ENCODE measurements at places on chromosomes 7 and 10.

- DNase-seq = no peak
Measured at GRCh38 chr10:653991-654646, 35.3 kb downstream of the DIP2C start.

DNA sequence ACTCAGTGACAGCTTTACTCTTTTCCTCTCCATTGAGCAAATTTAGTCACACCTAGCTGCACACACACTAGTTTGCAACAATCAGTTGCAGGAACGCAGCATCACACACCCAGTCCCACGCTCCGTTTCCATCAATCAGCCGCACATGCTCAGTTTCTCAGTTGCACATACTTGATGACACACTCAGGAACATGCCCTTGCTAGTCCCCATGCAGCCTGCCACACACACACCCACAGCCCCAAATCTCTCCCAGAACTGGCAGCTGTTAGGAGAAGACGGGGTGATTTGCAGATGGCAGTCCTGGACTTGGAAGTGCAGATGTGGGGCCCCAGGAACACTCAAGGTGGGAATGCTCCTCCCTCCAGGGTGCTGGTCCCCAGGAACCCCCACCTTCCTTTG, 7.7 kb downstream of the LBX1 start:
- DNase-seq = no peak

DNA sequence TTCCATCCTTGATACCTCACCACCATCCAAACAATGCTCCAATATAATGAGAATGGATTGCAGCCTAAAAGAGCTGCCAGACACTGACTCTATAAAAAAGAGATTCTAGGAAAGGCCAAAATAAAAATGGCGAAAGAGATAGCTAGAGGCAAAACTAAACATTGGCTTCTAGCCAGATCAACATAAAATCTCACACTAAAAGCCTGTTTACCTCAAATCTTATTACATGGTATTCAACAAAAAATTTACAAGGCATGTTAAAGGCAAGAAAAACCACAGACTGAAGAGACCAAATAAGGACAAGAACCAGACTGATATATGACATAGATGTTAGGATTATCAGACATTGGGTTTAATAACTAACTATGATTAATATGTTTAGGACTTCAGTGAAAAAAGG, 1127.0 kb downstream of the DNAJB9 start:
- no peak for DNase-seq

GRCh38 chr10:8840356-8840755, 785.9 kb downstream of the GATA3 start:
- peak; percentile 53 for DNase-seq

- no peak for DNase-seq
Measured at GRCh38 chr7:81925530-81925929, 155.7 kb upstream of the HGF start.

GRCh38 chr10:13913897-13914296, 327.1 kb downstream of the PRPF18 start:
- DNase-seq = no peak

- no peak for DNase-seq
Measured at GRCh38 chr10:21052709-21053104, 155.6 kb upstream of the NEBL start.

DNA sequence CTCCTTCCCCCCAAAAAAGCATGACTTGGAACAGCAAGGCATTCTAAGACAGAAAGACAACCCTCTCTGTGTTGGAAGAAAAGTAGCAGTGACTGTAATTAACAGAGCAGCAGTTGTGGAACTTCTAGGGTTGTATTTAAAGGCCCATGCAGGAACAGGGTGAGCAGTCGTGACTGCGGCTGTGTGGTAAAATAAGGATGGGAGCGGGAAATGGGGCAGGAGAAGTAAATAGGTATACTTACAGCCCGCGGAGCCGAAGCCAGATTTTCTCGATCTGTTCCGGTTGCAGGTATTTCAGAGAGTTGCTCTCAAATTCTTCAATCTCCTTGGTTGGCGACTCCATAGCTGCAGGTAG, 179 bp downstream of the PDE1C start:
- DNase-seq = no peak

- DNase-seq = no peak
Measured at GRCh38 chr10:3469639-3470020, 297.0 kb upstream of the PITRM1 start.

- DNase-seq = no peak
Measured at GRCh38 chr10:1664333-1664964, 72.9 kb downstream of the ADARB2 start.

GRCh38 chr10:101644002-101644401, 51.0 kb downstream of the FBXW4 start:
- DNase-seq = peak; percentile 82

GRCh38 chr10:85648279-85648754, 718.3 kb downstream of the GRID1 start:
- no peak for DNase-seq

DNA sequence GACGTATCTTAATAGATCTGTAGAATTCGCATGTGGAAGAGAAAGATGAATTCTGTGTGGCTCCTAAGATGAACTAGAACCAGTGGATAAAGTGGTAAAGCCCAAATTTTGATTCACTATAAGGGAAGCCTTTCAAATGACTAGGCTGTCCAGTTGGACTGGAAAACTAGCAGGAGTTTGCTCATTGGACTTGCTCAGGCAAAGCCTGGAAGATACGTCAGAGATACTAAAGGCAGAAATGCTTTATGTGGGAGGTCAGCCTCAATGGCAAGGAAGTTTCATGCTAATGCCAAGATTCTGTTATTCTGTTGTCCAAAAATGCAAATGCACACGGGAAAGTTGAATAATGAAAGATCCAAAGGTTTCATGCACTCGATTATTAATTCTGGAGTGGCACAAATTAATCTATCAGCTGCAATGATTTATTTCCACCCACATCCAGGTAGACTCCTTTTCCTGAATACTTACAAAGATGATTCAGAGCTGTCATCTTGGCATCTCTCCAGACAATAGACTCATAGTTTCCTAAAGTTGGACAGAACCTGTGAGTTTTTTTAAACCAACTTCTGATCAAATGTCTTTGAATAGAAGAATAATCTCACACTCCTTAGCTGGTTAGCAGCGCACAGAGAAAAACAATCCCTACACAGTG, 20.5 kb upstream of the PPP1R3C start:
- DNase-seq = no peak

DNA sequence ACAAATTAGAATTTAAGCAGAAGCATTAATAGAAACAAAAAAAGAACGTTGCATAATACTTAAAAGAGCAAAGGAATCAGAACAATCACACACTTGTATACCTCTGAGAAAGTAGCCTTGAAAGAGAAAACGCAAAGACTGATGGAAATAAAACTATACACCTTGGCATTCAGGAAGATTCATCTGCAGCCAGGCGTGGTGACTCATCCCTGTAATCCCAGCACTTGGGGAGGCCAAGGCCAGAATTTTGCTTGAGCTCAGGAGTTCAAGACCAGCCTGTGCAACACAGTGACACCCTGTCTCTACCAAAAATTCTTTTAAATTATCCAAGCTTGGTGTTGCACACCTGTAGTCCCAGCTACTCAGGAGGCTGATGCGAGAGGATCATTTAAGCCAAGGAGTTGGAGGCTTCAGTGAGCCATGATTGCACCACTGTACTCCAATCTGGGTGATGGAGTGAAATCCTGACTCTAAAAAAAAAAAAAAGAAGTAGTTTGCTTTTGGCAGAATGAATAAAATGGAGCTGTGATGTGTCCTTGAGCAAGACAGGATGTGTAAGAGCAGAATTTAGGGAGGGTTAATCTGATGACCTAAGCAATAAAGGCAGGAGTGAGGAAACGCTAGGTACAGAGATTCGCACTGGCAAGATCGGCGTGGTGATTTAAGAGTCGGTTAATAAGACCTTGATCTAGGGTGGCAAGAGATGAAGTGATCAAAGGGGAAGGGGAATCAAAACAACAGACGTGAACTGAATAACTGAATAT, 75.8 kb upstream of the NRP1 start:
- DNase-seq = no peak

- DNase-seq = no peak
Measured at GRCh38 chr7:33155811-33156210, 26.4 kb downstream of the BBS9 start.

GRCh38 chr7:55288070-55288824, 76.9 kb upstream of the LANCL2 start:
- no peak for DNase-seq

DNA sequence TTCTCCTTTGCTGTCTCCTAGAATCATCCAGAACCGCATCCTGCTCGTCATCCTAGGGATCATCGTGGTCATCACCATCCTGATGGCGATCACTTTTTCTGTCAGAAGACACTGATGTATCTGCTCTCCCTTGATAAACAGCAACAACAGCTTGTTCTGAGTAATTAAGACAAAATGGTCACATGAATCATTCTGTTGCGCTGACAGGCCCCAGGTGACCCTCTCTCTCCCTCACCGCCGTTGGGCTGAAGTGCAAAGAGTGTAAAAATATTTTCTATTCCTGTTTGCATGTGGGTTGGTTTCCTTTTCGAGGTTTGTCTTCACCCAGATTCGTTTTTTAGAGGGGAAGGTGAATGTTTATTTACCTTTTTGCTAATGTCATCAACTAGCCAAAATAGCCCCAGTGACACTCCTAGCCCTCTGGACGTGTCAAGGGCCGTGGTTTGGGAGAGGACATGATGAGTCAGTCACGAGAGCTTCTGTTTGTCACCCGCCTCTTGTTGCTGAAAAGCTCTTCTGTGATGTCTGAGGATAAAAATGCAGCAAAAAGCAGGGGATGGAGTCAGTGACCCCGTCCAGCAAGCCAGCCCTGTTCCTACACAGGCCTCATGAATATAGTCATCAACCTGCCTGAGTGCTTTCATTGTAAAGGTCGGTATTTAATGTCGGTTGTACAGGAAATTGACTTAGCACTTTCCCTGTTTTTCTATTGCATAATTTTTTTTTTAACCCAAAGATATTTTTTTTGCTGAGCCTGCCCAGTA, 134.6 kb upstream of the TCF7L2 start:
- no peak for DNase-seq

GRCh38 chr7:28018446-28018845, 162.1 kb downstream of the JAZF1 start:
- no peak for DNase-seq

DNA sequence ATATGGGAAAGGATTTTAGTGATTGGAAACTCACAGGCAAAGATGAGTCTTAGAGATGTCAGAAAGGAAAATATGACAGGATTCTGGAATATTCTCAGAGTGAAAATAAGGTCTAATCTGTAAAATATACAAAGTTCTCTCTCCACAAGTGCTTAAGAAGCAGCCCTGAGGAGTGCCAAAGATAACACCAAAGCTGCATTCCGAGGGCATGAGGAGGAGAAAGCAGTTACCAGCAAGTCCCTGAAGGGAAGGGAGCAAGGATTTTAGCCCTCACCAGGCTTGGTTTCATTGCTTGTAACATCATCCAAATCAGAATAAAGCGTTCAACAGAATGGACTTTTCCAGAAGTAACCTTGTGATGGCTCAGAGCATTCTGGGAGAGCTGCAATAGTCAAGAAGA, 31.4 kb upstream of the DLX6 start:
- DNase-seq = no peak

GRCh38 chr7:143416565-143417149, 8.0 kb upstream of the EPHA1 start:
- no peak for DNase-seq

DNA sequence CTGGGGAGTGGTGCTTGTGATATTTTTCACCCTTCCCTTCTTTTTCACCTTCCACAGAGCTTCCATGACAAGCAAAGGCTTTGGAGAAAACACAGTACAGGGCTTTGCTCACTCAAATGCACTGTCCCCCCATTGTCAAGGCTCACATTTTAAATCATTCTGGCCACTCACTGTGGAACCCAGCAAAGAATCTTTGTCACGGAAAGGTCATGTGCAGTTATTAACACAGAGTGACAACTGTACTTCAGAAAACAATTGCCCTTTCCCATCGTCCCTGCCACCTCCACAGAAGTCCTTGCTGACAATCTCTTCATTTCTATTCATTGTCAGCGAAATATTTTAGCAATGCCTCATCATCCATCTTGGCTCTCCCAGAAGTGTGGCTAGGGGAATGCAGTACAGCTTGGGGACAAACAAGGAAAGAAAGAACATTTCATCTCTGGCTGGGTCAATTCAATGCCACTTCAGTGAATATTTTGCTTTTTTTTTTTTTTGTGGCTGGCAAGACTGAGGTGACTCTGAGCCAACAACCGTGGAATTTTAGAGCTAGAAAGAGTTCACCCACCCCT, 851.0 kb downstream of the KCNMA1 start:
- DNase-seq = no peak

GRCh38 chr7:41796331-41796730, 93.4 kb upstream of the INHBA start:
- DNase-seq = no peak

DNA sequence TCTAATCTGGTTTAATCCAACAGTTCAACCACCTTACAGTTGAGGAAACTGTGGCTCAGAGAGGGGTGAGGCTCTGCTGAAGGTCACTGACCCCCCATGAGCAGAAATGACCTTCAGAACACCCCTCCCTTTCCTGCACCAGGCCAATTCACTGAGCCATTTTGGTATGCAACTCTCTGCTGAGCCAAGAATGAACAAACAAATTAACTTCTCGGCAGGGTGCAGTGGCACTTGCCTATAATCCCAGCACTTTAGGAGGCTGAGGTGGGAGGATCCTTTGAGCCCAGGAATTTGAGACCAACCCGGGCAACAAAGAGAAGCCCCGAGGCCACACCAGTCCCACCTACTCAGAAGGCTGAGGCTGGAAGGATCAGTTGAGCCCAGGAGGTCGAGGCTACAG, 29.8 kb downstream of the PDGFA start:
- no peak for DNase-seq

- DNase-seq = no peak
Measured at GRCh38 chr7:35038354-35038753, 1.1 kb upstream of the DPY19L1 start.

DNA sequence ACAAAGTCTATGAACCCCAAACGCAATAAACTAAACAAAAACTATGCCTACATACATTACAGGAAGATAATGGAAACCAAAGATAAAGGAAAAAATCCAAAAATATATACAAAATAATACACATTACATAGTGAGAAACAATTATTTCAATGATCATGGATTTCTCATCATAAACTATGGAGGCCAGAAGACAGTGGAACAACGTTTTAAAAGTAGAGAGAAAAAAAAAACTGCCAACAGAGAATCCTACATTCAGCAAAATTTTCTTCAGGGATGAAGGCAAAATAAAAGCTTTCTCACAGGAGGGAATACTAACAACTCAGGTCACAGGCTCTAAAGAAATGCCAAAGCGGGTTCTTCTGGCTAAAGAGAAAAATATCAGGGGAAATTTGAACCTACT, 42.9 kb upstream of the FAM13C start:
- no peak for DNase-seq

DNA sequence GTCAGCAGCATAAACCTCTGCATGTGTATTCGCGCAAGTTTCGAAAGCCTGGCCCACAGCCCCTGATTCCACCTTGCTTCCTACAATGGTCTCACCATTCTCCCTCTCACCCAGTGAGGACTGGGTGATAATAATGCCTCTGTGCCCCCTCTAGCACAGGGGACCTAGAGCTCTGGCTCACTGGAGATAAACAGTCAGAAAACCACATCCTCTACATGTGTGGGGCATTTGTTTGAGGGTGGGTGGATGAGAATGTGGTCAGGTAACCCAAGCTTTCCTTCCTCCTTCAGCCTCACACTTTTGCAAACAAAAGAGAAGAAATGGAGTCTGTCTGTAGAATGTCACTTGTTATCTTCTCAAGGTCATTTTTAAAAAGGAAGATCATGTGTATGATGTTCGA, 373.5 kb downstream of the KCNMA1 start:
- DNase-seq = no peak
